ENCODE measurements at places on chromosomes 11 and 22.

- no peak for DNase-seq
Measured at GRCh38 chr11:31863170-31863832, 52.2 kb upstream of the PAX6 start.

DNA sequence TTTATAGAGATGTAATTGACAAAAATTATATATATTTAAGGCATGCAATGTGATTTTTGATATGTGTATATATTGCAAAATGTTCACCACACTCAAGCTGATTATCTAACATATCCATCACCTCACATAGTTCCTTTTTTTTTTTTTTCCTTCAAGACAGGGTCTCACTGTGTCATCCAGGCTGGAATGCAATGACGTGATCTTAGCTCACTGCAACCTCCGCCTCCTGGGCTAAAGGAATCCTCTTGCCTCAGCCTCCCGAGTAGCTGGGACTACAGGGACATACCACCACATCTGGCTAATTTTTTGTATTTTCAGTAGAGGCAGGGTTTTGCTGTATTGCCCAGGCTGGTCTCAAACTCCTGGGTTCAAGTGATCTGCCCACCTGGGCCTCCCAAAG, 65.1 kb upstream of the SLC35C1 start:
- DNase-seq: no peak

GRCh38 chr11:68206211-68206610, 6.9 kb downstream of the KMT5B start:
- DNase-seq: no peak

- no peak for DNase-seq
Measured at GRCh38 chr22:28795932-28796856, 4.2 kb downstream of the XBP1 start.

GRCh38 chr11:28697920-28698827, 590.0 kb downstream of the METTL15 start:
- DNase-seq: no peak

All from stimulated activated CD8-positive, alpha-beta memory T cell treated with anti-CD3 and anti-CD28 coated beads, Interleukin-7, amount 100 ng/mL, for 1 hour (primary cell).